ENCODE measurements at places on chromosomes 5 and 9.

- DNase-seq: no peak
Observed at GRCh38 chr5:7546555-7546954, 150.6 kb downstream of the ADCY2 start.

- DNase-seq: no peak
Observed at GRCh38 chr9:122398371-122398924, 27.6 kb downstream of the PTGS1 start.

- no peak for DNase-seq
Observed at GRCh38 chr9:91771864-91772263, 178.2 kb downstream of the ROR2 start.

DNA sequence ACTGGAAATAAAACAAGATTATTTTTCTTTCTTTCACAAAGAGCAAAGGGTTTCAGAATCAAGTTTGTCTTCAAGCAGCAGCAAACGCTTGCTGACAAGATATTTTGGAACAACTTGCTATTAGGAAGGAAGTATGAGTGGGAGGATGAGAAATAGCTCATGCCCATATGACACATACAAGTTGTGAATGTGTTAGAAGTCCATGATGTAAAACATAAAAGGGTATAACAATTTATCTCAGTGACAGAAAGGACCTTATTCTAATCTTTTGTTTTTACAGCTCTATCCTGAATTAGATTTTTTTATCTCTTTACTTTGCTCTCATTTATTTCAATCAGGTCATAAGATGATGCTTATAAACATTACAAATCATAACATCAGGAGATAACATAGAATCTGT lies 516.6 kb upstream of the MEF2C start:
- no peak for DNase-seq

DNA sequence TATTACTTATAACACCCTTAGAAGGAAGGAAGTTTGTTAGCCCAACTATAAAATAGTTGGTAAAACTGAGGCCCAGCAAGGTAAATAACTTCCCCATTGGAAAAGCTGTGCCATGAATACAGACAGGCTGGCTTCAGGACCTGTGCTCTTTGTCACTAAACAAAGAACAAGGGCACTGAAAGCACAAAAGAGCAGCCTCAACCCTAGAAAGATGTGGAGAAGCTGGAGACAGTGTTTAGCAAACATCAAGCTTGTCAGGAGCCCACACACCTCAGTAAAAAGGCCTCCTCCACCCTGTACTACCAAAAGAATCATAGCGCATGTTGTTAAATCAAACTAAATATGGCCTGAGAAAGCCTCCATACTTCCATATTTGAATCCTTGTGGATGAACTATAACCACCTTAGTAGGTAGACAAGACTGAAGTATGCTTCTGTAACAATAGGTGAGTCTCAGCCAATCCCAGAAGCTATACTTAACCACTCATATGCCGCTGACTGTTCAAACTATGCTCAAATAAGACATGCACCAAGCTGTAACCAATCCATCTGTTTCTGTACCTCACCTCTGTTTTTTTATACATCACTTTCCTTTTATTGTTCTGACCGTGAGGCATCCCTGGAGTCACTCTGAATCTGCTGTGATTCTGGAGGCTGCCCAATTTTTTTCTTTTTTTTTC lies 18.4 kb upstream of the SCGB3A2 start:
- no peak for DNase-seq

DNA sequence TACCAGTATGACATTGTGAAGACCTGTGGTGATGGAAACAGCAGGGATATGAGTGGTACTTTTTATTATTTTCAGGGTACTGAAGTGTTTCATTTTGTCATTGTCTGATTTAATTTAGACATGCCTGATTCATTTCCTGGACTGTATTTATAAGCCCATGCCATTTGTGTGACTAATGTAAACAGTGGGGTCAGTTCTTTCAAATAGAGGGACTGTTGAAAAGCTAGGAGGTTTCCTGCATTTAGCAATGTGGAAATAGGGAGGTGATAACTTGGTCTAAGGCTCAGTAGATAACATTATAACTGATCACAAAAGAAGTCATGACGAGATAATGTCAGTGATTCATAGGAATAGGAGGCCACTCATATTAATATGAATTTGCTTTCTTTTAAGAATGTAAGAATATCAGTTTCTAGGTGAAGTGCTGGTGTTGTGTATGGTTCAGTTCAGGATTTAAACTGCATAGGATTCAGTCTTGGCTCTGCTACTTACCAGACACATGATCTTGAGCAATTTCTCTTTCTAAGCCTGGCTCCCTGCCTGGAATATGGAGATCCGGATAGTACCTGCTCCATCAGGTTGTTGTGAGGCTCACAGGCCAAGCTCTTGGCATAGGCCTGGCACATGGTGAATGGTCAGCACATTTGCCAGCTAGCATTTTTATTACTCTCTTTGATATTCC lies 7.5 kb downstream of the RASGRF2 start:
- DNase-seq: no peak

- no peak for DNase-seq
Observed at GRCh38 chr5:123075521-123076163, 13.4 kb upstream of the PRDM6 start.

DNA sequence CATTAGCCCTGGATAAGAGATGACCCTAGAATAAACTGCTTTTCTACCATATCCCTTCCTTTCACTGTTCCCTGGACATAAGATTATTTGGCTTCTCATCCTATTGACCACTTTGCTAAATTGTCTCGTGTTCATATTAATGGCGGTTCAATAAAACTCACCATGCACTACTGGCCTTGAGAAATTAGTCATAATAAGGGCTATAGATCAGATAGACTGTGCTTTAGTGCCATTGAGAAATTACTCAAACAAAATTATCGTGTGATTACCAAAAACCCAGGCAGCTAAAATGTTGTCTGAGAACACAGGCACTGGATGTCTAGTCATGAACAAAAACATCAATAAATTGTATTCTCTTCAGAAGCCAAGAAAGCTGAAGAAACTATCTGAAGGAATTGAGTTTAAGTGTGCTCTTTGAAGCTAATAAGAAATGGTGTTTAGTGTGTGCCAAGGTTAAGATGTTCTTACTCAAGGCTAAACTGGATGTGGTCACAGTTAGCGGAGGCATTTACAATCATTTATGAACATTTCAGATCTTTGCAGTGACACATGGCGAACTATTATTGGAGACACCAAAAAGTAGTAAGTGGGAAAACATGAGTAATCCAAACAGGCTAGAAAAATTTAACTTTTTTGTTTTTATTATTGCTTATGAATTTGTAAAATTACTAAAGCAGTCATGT lies 460.4 kb upstream of the RORB start:
- no peak for DNase-seq

- DNase-seq: no peak
Observed at GRCh38 chr5:68169903-68170302, 45.7 kb upstream of the PIK3R1 start.

DNA sequence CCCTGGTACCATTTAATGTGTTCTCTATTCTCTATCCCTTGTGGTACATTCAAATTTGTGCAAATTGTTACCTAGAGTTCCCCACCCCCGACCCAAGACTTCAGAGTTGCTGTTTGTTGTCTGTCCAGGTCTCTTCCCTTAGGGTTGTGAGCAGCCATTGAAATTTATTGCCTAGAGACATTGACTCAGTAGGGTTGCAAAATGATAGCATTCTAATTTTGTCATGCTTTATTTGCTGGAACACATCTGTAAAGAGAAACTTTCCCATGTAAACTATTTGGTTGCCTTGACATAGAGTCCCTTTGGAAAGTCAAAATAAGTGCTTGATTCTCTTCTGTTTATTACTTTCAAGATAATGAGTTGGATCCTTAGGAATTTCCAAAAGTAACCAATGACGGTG lies 91.7 kb upstream of the KLF9 start:
- no peak for DNase-seq

GRCh38 chr9:77374266-77374665 lies 196.9 kb downstream of the VPS13A start:
- no peak for DNase-seq

DNA sequence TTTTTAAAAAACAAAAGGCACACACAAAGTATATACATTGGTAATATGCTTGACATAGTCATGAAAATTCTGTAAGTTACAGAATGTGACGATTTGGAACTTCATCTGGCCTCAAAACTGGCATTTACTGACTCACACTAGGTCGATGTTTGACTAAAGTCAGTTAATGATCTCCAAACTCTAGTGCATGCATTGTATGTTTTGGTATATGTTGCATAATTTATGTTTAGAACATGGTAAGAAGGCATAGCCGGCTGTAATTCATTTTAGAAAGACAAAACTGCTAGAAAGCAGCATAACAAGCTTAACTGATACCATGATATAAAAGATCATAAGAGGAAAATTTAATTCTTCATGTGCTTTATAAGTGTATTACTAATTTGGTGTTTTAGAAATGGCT lies 58.6 kb upstream of the RICTOR start:
- DNase-seq: no peak

DNA sequence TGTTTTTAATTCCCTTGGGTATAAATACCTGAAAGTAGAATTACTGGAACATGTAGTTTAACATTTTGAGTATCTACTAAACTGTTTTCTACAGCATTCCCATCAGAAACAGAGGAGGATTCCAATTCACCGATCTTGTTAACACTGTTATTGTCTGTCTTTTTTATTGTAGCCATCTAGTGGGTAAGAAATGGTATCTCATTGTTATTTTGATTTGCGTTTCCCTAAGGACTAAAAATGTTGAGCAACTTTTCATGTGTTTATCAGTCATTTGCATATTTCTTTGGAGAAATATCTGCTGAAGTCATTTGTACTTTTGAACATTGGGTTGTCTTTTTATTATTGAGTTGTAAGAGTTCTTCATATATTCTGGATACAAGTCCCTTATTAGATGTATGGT lies 135.2 kb upstream of the NFIL3 start:
- no peak for DNase-seq

DNA sequence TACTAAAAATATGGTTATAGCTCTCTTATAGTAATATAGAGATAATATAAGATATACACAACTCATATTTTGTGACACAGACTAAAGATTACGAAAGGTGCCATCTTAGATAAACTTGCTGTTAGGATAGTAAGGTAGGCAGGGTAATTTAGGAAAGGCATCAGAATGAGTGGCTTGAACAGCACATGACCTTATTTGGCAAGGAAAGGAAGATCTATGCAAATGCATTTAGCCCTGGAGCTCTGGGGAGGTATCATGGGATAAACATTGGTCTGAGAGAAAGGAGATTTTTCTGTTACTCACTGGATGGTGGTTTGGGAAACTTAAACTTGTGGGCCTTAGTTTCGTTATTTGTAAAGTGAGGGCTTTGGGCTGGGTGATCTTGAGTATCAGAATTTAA lies 65.8 kb downstream of the KCTD16 start:
- DNase-seq: no peak

- DNase-seq: no peak
Observed at GRCh38 chr9:127470662-127471061, 19.4 kb downstream of the LRSAM1 start.

- DNase-seq: no peak
Observed at GRCh38 chr9:128771094-128771721, 519 bp downstream of the ZER1 start.

DNA sequence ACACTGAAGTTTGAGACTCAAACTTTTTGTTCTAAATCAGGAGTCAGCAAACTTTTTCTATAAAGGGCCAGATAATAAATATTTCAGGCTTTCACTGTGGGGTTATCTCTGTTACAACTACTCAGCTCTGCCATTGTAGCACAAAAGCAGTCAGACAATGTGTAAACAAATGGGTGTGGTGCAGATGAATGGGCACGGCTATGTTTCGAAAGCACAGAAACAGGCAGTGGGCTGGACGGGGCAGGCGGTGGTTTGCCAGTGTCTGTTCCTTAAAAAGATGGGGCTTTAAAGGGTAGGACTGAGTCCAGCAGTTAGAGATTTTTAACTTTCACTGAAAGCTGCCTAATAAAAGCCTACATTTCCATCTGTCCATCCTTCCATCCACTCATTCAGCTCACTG lies 48.9 kb downstream of the PFDN1 start:
- no peak for DNase-seq
